Amygdala (tissue), 56 donors: ENCODE measurements at places on chromosomes 2 and 18.

GRCh38 chr18:64474255-64474654 lies 325.4 kb upstream of the LINC00305 start:
- DNase-seq = no peak

- DNase-seq = no peak
These were observed 7.7 kb downstream of the SGO2 start for GRCh38 chr2:200533754-200534153.

GRCh38 chr2:142758973-142759372 lies 118.5 kb upstream of the KYNU start:
- no peak for DNase-seq

- no peak for DNase-seq
These were observed 39.7 kb downstream of the DHX57 start for GRCh38 chr2:38835990-38836389.

DNA sequence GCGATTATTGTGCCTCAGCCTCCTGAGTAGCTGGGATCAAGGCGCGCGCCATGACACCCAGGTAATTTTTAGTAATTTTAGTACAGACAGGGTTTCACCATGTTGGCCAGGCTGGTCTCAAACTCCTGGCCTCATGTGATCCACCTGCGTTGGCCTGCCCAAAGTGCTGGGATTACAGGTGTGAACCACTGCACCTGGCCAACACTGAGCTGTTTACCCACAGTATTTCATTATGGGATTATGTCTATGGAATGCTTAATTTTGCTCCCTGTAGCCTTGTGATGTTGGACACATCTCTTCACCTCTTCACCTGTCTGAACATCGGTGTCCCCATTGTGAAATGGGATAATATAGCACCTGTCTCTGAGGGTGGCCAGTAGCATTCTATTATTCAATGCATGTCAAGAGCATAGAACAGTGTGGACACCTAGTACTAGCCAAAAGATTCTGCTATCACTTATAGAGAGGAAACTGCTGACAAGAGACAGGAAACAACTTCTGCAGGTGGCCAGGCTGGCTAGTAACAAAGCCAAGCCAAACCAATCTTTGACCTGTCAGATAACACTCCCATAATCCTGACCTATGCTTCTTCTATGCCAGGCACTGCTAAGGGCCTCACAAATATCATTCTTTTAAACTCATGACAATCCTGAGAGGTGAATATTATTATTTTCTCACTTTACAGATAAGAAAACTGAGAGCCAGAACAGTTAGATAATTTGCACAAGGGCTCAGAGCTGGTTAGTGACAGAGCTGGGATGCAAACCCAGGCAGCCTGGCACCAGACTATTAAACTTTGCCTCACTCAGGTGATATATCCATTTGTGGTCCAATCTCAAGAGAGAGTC lies 29.4 kb upstream of the REEP1 start:
- no peak for DNase-seq

GRCh38 chr2:8176887-8177286 lies 505.0 kb upstream of the ID2 start:
- no peak for DNase-seq

DNA sequence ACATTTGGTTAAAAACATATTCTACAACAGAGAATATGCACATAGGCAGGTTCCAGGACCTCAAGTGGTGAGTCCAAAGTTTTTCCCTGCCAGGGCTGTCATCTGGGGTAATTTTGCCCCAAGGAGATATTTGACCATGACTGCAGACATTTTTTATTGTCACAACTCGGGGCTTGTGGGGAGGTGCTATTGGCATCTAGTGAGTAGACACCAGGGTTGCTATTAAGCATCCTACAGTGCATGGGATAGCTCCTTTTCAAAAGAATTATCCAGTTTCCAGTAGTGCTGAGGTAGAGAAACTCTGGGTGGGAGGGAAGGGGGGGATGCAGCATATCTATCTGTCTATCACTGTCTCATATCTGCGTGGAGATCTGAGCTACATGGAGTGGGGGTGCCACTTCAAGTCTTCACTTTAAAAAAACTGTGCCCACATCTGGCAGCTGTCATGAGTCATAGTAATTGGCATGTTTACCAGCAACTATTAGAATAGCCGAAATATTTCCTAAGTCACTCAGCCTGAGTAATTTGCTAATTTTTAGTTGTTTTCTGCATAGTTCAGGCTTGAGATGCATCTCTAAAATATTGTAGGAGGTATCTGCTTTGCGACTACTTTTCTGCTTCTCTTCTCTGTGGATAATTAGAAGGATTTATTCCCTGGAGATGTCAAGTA lies 254.0 kb upstream of the RBMS1 start:
- DNase-seq = peak; percentile 11

- DNase-seq = no peak
These were observed 162.9 kb upstream of the AGAP1 start for GRCh38 chr2:235330775-235331451.

GRCh38 chr2:3377279-3377611 lies 373 bp downstream of the EIPR1 start:
- no peak for DNase-seq

- no peak for DNase-seq
These were observed 29.5 kb upstream of the BZW1 start for GRCh38 chr2:200782251-200782650.

DNA sequence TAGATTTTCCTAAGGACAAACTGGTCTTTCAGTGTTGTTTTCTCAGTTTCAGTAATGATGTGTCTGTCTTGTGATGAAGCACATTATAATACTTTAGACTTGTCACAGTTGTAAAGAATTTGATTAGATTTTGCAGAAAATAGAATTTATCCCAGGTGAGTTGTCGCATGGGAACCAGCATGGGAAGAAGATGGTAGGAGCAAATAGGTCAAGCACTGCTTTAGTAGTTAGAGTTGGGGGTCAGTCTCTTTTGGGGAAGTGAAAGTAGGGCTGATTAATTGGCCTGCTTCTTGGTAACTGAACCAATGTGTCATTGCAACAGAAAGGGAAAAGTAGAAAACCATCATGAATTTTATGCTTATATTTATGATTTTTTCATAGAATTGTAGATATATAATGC lies 153.2 kb upstream of the MYO3B start:
- no peak for DNase-seq

- DNase-seq = no peak
These were observed 42.7 kb downstream of the LRP1B start for GRCh38 chr2:142088058-142088568.

DNA sequence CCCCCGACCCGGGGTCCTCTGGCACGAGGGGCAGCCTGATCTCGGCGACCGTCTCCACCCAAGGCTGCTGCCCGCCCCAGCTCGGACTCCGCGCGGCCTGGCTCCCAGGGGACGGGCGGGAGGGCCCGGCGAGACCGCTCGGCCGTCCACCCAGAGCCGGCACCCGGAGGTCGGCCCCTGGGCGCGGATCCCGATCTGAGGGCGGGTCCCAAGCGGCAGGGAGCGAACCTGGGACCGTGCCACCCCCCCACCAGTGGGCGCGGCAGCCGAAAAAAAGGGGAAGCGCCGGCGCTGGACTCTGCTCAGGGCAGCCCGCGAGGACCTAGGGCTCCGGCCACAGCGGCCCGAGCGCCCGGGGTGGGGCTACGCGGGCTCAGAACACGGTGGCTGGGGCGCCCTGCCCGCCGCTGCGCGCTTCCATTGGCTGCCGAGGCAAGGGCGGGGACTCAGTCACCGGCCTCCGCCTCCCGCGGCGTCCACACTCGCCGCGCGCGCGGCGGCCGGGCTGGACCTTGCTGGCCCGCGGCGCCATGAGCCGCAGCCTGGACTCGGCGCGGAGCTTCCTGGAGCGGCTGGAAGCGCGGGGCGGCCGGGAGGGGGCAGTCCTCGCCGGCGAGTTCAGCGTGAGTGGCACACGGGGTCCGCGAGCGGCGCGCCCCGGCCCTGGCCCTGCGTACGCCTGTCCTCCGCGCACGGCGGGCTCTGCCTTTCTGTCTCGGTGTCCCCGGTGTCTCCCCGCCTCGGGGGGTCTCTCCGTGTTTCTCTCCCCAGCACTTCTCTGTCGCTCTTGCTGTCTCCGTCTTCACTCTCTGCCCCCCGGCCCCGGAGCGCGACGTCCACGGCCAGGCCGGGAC lies at the start of gene PTPN18:
TSS of gene PTPN18 (plus strand) at position 479 of the 854 bp plus-strand sequence. CDS start at position 531, 52 bp downstream.
- peak; percentile 87 for DNase-seq

- DNase-seq = no peak
These were observed 439.1 kb upstream of the HNMT start for GRCh38 chr2:137525132-137525531.

DNA sequence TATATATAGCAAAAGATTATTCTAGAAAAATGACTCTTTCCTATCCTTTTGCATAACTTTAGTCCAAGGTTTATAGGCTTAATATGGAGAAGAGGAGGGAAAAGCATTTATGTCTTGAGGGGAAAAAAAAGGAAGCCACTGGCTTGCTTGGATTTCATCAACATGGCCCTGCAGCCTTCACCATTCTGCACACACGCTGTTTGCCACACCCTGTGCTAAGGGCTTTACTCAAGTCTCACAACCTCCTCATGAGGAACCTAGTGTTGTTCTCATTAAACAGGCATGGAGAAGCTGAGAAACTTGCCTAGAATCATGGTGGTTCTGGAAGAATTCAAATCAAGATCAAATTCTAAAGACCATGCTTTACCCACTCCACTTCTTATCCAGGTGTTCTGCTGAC lies 117.3 kb upstream of the TTC39C start:
- DNase-seq = no peak

DNA sequence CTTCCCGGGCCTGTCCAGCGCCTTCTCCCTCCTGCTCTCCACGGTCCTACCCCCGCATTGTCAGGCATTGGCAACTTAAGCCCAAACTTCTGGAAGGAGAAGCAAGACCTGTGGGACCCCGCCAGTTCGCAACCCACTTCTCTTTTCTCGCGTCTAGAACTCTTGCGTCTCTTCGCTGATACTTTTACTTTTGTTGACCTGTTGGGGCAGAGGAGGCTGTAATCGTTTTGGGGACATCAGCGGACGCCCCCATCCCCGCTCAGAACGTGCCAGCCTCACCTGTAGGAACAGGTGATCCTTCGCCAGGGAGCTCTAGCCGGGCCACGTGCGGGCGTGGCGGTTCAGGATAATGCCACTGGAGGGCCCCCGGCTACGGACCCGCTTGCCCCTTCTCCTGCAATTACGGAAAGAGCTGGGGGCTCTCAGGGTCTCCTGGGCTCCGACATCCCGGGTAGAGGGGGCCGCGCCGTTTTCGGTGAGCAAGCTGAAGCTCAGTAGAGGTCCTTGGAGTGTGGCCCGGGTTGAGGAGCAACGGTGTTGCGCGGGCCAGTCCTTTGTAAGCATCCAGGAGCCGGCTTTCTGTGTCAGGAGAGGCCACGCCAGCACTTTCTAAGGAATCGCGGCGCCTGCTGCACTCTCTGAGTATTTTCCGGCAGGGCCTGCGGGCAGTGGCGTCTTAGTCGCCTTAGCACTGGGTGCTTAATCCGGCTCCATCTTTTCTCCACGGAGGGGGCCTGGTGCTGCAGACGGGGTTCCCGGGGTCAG lies 1.6 kb downstream of the MTCL1 start:
- DNase-seq = peak; percentile 20

- DNase-seq = no peak
These were observed 67.5 kb downstream of the ZEB2 start for GRCh38 chr2:144452169-144452988.

DNA sequence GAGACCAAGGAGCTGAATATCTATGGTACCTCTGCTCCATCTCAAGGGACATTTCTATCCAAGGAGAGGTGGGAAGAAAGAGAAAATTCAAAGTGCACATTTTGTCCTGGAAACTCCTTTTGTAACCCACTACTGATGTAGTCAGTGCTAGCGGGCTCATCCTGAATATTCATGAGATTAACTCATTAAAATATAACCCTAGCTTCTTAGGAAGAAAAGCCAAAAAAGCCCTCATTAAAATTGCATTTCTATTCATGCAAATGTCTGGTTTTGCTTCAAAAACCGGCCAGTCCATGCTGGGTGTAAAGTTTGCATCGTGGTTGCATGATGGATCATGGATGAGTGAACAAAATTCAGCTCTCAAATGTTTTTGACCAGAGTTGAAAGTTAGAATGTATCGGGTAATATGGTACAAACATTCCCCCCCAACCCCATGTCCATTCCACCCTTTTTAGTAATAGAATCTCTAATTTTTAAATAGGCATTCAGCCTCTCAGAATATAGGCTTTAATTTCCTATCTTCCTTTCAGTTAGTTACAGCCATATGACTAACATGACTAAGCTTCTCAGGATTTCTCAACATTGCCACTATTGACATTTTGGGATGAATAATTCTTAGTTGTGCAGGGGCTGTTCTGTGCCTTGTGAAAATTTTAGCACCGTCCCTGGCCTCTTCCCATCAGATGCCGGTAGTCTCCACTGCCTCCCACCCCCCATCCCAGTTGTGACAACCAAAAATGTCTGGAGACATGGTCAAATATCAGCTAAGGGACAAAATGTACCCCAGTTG lies 104.2 kb upstream of the RND3 start:
- DNase-seq = no peak

DNA sequence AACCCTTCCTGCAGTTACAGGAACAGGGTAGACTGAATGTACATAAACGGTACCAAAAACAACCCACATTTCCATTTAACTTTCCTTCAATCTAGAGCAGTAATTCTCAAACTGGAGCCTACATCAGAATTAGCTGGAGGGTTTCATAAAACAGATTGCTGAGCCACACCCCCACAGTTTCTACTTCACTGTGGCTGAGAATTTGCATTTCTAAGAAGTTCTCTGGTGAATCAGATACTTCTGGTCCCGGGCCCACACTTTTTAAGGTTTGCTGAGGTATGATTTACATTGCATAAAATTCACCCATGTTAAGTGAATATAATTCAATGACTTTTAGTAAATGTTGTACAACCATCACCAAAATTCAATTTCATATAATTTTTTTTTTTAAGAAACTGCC lies 113.7 kb downstream of the SRBD1 start:
- no peak for DNase-seq

GRCh38 chr2:99940963-99941362 lies 201.4 kb downstream of the AFF3 start:
- no peak for DNase-seq

- no peak for DNase-seq
These were observed 107.6 kb upstream of the MAP3K20 start for GRCh38 chr2:172968061-172968469.

GRCh38 chr2:73253901-73254300 lies 19.8 kb downstream of the CCT7 start:
- DNase-seq = no peak

DNA sequence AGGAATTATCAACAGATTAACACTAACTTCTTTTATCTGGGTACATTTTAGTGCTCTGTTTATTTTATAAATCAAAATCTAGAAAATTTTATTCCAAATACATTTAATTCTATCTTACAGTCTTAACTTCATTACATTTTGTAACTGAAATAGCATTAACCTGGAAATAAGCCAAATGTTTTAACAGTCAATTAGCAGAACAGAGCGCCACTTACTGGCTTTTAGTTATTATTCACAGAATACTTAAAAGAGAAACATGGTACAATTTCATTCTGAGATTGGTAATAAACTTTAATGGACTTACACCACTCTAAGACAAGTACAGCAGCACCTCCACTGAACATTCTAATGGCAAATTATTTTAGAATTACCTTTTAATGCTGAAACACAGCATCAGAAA lies 38.6 kb downstream of the SS18 start:
- no peak for DNase-seq

- DNase-seq = no peak
These were observed 7.5 kb downstream of the MAL start for GRCh38 chr2:95032868-95033603.
